ENCODE measurements at places on chromosomes 1 and 21.

- no peak for DNase-seq
Observed at GRCh38 chr1:32915766-32916706, 14.8 kb upstream of the TMEM54 start.

DNA sequence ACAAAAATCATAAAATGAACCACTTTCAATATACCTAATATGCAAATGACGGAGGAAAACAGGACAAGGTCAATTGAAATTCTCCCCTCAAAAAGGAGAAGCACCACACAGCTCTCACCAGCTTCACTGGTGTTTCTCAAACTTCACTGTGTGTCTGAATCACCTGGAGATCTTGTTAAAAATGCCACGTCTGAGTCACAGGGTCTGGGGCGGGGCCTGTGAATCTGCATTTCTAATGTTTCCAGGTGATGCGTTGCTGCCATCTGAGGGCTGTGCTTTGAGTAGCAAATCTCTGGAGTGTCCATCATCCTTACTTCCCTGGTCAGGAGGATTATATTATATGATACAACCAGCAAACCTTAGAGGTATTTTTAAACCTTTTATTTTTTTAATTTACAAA, 9.0 kb downstream of the CLDN19 start:
- peak; percentile 18 for DNase-seq

DNA sequence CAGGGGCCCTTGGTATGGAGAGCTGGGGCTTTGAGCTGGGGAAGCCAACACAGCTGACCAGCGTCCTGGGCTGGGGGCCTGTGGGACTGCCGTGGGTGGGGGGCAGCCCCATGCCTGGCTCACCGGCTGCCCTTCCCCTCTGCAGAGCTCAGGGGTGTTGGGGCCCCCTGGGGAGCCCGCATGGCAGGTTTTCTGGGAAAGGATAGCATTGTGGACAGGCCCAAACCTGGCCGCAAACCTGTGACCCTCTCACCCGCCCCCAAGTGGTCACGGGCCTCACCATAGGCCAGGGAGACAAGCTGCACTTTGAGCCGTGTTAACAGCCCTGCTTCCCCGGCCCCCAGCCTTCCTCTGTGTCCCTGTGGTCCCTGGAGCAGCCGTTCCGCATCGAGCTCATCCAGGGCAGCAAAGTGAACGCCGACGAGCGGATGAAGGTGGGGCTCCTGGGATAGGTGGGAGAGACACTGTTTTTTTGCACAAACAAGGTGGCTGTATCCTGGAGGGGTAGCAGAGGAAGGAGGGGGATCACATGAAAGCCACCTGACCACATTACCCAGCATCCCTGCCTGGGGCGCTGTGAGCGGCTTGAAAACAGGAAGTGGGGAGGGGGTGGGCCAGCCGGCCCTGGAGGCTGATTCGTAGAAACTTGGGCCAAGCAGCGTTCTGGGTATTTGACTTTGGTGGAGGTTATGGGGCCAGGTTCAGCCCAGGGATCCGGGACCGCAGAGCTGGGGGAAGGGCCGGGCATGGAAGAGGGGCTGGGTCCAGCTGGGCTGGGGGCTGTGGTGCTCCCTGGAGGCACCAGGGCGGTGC, 65.9 kb downstream of the PIK3CD start:
- peak; percentile 73 for DNase-seq

DNA sequence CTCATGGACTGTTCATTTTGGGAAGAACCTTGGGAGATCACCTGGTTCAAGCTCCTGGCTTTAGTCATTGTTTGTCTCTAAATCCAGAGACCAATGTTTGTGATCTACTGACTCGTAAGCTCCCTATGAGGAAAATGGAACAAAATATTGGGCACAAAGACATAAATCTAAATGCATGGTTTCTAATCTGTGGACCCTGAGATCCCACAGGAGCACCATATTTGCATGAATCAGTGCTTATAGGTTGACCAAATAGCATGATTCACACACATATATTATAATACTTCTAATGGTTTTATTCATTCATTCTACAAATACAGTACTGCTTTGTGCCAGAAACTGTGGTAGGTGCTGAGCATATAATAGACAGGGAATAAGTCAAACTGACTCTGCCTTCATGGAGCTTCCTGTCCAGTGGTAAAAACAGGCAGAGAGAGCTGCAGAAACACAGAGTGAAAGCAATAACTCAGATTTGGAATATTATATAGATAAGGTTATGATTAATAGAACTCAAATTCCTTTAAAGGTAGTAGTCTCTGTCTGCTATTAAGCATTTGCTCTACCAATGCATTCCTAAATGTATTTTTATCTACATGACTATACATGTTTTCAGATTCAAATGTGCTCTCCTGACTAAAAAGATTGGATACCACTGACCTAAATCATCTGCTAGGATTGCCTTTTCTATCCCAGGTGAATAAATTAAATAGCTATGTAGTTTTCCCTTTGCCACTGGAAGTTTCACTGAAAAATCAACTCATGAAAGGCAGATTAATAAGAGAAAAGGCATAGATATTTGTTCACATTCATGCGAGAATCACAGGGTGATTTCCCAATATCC, 198.6 kb upstream of the CAMK1G start:
- no peak for DNase-seq

DNA sequence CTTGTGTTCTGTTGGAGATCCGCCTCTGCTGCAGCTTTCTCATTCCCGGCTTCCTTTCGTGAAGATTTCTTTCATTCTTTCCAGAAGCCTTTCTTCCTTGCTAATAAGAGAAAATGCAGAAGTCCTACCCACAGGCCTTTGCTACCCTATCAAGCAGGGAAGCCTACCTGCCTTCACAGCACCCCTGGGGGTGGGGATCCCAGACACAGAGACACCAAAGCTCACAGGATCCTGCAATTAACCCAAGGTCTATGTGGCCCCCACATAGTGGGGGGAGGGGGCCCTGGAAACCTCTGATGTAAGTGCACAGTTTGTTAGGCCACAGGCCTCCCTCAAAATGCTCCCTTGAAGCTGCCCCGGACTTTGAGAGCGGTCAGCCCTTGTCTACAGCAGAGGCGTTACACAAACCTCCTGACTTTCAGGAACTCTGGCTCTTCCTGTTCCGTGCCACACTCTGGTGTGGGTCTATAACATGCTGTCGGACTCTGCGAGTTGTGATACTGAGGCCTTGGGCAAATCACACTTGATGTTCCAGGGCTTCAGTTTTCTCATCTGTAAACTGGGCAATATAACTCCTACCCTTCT, 31.2 kb downstream of the NKAIN1 start:
- DNase-seq = no peak

DNA sequence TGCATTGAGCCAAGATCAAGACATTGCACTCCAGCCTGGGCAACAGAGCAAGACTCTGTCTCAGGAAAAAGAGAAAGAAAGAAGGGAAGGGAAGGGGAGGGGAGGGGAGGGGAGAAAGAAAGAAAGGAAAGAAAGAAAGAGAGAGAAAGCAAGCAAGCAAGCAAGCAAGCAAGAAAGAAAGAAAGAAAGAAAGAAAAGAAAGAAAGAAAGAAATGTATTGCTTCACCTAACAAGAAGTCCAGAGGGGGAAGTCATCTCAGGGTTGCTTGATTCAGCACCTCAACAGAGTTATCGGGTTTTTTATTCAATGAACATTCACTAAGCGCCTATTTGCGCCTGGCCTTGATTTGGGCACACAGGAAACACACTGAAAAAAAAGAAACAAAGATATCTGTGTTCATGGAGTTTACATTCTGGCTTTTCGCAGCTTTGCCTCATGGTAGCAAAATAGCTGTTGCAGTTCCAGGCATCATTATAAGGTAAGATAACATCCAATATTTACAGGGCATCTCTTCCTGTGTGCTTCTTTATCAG, 8.2 kb upstream of the RCSD1 start:
- DNase-seq = no peak

DNA sequence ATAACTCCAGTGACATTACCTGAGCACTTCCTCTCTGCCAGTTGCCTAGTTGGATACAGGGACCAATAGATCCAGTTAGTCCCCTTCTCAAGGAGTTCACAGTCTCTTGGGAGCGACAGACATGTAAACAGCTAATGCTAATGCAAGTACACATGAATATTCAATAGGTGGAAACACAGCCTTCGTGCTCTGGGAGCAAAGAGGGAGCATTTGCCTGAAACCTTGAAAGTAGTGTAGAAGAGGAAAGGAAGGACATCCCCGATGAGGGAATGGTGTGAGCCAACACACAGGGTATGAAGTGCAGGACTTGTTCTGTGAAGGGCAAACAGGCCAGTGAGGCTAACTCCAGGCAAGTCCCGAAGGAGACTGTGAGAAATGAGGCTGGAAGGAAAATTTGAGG, 3.8 kb upstream of the TMEM222 start:
- DNase-seq = no peak

- no peak for DNase-seq
Observed at GRCh38 chr1:44315521-44315920, 39.5 kb downstream of the ERI3 start.

- DNase-seq = no peak
Observed at GRCh38 chr1:228089519-228090380, 7.2 kb downstream of the ARF1 start.

DNA sequence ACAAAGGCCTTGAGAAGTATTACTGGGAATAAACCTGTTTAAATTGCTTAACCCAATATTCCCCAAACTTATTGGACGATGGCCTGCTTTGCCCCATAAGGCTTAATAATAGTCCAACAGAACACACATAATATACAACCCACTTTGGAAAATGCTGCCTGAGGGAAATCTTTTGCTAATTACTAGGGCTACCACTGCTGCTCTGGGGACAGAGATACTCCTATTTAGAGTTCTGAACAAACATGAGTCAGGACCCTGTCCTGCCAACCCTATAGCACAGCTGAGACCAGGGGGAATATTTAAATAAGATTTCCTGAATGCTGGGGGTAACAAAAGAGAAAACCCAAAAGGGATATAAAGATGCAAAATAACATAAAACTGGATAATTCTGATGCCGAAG, 139.1 kb downstream of the BRINP2 start:
- DNase-seq = no peak

GRCh38 chr1:74145086-74145485, 52.9 kb downstream of the LRRIQ3 start:
- DNase-seq = no peak

DNA sequence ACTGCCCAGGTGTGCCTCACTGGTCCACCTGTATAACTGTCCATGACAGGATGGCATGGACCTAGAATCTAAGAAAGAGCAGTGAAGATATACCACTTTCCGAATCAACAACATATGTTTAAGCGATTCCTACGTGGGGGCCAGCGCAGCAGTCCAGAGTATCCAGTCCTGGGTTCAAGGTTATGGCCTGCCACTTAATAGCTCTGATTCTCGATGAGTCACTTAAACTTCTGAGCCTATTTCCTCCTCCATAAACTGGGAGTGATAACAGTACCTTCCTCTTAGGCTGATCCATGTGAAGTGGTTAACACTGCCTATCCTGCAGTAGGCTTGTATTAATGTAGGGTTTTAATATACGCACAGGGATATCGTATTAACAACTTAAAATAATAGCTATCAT, 2.8 kb downstream of the STPG1 start:
- DNase-seq = no peak

- DNase-seq = no peak
Observed at GRCh38 chr1:31647106-31647505, 2.4 kb upstream of the PEF1 start.

- DNase-seq = no peak
Observed at GRCh38 chr1:43274804-43275180, 5.0 kb downstream of the TMEM125 start.

DNA sequence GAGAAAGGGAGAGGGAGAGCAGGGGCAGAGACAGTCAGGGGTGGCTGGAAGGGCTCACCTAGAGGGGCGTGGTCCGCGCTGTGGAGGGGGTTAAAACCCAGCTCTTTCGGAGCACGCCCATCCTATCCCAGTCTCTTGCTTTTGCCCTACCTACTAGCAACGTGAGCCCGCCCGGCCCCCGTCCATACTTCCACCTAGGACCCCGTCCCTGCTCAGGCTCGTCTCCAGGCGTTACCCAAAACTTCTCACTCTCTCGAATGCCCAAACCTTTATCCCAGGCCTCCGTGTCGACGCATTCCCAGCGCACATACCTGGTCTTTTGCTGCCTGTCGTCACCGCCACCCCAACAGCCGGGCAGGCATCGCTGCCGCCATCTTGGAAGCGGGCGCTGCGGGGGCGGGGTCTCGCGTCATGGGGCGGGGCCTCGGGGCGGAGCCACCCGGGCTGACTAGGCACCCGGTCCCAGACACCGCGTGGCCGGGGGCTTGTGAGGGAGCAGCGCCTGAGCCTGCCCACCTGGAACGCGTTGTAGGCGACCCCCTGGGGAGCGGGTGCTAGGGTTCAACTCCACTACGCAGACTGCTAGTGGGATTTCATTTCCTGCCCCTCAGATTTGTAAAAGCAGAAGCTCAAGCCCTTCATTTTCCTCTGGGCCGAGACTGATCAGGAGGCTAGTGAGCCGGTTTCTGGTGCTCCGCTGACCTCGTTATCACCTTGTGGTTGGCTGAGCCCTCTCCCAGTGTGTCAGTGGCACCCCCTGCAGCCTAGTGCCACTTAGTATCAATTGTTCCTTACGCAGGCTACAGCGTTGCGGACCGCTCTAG, at the start of gene B4GALT3:
TSS of gene B4GALT3 (minus strand) at position 396 of the 824 bp plus-strand sequence. CDS start 1,447 bp downstream, outside the sequence.
- DNase-seq = peak; percentile 99

- DNase-seq = no peak
Observed at GRCh38 chr1:66580081-66580480, 46.1 kb downstream of the SGIP1 start.

DNA sequence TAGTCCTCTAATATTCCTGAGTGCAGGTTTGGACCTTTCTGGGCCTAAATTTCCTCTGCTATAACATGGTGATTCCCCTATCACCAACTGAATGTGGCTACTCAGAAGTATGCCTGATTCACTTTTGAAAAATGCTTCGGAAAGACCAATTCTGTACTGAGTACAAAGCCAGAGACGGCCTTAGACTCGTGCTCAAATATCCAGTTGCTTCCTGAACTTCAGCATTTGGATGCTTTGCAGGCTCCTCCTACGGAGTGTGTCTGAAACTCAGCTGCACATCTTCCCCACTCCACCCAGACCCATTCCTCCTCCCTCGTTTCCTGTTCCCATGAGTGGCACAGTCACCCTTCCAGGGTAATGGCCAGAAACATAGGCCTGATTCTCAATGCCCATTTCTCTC, 98.4 kb upstream of the GADD45A start:
- DNase-seq = no peak

GRCh38 chr1:88655685-88656299, 28.3 kb upstream of the PKN2 start:
- DNase-seq = no peak

Measured in stimulated activated CD4-positive, alpha-beta T cell treated with anti-CD3 and anti-CD28 coated beads, TNF-alpha, amount 100 ng/mL, for 4 hours (primary cell).